ENCODE measurements at places on chromosomes 3 and 15. TPM values are rescaled to one million over a fixed set of nuclear protein-coding genes. Genes with fewer than 3 reads are reported as not detected.

DNA sequence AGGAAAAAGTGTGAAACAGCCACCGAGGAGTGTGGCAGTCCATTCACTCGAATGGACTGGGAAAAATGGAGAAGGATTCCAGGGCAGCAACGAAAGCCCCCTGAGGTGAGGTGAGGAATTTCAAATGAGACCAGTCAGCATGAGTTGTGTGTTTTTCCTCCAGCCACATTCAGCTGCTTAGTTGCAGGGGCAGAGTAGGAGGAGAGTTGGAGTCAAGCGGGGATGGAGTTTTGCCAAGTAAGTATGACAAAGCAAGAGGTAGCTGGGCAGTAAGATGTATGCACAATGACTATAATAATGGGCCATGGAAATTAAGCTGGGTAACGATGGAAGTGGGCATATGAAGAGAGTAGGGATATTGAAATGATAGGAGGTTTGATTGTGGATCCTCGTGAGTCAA, 64.4 kb downstream of the CCDC54 start:
- H3K27me3 ChIP-seq: peaks cover 5% of the 10 kb centered on the region
- DNase-seq: no peak
- H3K4me1 ChIP-seq: no peaks in the 10 kb centered on the region
- H3K36me3 ChIP-seq: no peaks in the 10 kb centered on the region
- no peak overlapping the region for H3K4me3 ChIP-seq

DNA sequence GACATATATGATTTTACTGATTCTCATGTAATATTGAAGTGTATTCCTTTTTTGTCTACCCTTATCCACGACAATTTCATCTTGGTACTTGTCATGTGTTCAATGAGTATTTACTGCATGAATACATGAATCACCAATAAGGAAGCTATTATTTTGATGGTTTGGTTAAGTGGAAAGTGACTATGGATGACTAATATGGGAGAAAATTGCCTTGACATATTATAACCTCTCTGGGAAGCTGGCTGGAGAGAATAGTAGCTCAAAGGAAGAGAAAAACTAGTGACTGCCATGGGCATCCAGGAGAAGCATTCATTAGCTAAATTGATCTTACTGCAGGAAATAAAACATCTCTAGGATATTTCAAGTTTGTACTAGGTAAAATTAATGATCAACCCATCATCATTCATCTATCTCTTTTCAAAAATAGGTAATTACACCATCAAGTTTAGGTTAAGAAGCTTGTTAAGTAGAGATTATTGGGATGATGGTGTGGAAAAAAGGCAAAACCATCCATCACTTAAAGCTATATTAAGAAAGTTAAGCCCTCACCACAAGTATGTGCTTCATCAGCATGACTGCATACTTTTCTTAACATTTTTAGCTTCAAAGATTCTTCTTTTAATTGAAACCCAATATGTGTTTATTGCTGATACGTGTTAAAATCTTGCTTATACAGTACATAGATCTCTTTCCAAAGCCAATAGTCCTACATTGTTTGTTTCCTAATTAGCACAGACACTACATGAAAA, 455.2 kb upstream of the ARPP21 start:
- H3K4me3 ChIP-seq: no peak overlapping the region
- H3K4me1 ChIP-seq: no peaks in the 10 kb centered on the region
- H3K36me3 ChIP-seq: no peaks in the 10 kb centered on the region
- no peak for DNase-seq
- no peaks in the 10 kb centered on the region for H3K27me3 ChIP-seq

ESYT3 gene
- not detected for total RNA-seq

GRCh38 chr3:182583545-182583944, 209.8 kb upstream of the ATP11B start:
- no peaks in the 10 kb centered on the region for H3K4me1 ChIP-seq
- no peak overlapping the region for H3K27ac ChIP-seq
- DNase-seq: no peak
- no peaks in the 10 kb centered on the region for H3K27me3 ChIP-seq
- no peaks in the 10 kb centered on the region for H3K36me3 ChIP-seq

DNA sequence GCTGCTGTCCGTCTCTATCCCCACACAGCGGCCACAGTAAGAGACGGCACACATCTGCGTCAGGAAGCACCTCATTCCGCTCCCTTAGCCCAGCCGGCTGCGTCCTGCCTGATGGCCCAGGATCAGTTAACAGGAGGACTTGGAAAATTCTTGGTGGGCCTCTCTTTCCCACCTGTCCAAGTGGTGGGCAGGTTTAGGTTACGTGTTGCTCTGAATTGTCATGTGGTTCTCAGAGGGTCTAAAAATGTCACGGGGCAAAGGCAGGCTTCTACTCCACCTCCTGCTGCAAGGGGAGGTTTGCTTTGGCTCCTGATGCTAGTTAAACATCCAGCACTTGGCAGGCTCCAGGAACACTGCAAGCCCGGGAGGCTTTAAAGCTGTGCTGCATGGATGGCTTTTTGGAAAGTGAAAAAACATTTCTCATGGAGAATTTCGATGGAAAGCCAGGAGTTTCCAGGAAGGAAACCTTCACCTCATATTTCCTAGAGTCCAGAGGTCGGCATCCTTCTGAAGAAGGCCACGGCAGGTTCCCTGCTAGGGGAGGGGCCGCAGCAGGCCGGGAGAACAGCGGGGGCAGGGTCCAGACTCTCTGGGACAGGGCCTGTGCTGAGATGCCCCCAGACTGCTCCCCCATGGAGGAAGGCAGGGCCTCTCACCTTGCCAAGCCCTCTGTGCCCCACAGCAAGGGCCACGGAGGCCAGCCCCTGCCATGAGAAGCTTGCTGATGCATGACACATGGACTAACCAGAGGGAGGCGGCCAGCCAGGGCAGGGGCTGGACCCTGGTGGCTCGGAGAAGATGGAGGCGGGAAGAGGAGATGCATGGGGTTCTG, 10.8 kb downstream of the CTSH start:
- H3K4me3 ChIP-seq: no peak overlapping the region
- peaks cover 8% of the 10 kb centered on the region for H3K27me3 ChIP-seq
- no peak for DNase-seq
- H3K27ac ChIP-seq: no peak overlapping the region
- peaks cover 7% of the 10 kb centered on the region for H3K4me1 ChIP-seq
- peaks cover 6% of the 10 kb centered on the region for H3K36me3 ChIP-seq
